Adrenal gland (tissue), 19 donors: ENCODE measurements at places on chromosomes 6 and 20. TPM values are rescaled to one million over a fixed set of nuclear protein-coding genes. Genes with fewer than 3 reads are reported as not detected.

GRCh38 chr6:107689951-107690642, 134.0 kb downstream of the SCML4 start:
- DNase-seq = peak; percentile 35

- DNase-seq = no peak
Measured at GRCh38 chr6:11367638-11368199, 135.3 kb upstream of the NEDD9 start.

DNA sequence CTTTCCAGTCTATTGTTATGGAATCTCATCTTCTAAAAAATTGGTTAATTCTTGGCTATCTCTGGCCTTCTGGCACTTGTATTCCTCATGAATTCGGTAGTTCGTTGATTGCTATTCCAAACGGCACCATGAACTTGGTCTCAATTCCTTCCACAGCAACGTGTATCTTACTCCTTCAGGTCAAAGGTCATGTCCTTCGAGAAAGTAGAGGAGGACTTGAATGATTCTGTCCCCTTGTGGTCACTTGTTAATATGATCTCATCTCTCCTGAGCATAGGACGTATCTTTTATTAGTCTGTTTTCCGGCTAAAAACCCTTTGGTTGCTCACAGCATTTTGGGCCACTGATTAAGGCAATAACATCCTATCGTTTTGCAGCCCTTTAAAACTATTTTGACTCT, 9.4 kb downstream of the TLDC2 start:
- no peak for DNase-seq

GRCh38 chr6:10138917-10139316, 276.0 kb downstream of the TFAP2A start:
- no peak for DNase-seq

GRCh38 chr6:169046021-169046420, 207.6 kb downstream of the THBS2 start:
- no peak for DNase-seq

DNA sequence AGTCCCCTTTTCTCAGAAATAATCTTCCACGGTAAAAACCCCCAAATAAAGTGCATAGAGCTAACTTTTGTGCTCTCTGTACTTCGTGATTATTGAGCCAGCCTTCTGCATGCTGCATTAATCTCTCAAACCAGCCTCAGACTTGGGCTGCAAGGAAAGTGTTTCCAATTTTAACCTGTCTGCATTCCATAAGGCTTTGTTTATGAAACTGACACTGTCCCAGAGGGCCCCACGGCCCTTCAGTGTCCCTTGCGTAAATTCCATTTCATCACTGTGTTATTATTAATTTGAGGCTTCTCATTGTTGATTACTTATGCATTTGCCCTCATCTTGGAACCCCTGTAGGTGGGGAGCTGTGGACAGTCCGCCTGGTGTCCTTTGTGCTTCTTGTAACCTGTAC, 15.6 kb upstream of the SNRPB2 start:
- DNase-seq = no peak

- no peak for DNase-seq
Measured at GRCh38 chr6:36079601-36080000, 50.7 kb upstream of the MAPK13 start.

GRCh38 chr6:13558718-13559117, 15.7 kb upstream of the SIRT5 start:
- DNase-seq = no peak

DNA sequence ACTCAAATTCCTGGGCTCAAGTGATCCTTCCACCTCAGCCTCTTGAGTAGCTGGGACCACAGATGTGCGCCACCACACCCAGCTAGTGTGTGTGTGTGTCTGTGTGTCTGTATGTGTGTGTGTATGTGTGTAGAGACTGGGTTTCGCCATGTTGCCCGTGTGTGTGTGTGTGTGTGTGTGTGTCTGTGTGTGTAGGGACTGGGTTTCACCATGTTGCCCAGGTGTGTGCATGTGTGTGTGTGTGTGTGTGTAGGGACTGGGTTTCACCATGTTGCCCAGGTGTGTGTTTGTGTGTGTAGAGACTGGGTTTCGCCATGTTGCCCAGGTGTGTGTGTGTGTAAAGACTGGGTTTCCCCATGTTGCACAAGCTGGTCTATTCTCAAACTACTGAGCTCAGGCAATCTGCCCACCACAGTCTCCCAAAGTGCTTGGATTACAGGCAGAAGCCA, 28.3 kb downstream of the CDK5RAP1 start:
- no peak for DNase-seq

Gene MAP7
- 13.4 TPM for total RNA-seq

Gene TMEM217
- 6.4 TPM for total RNA-seq

Gene FOXA2
- total RNA-seq = not detected

Gene HTR1B
- 0.91 TPM for total RNA-seq
